Activated naive CD4-positive, alpha-beta T cell treated with anti-CD3 and anti-CD28 coated beads, Interleukin-2, amount 10 ng/mL, durations not matched to agents 5 hours and 36 hours (primary cell): ENCODE measurements at places on chromosomes 3 and 15. TPM values are rescaled to one million over a fixed set of nuclear protein-coding genes. Genes with fewer than 3 reads are reported as not detected.

CA12 gene
- not detected for total RNA-seq

AMT gene
- 5.7 TPM for total RNA-seq

PXYLP1 gene
- 13.6 TPM for total RNA-seq

RBM15B gene
- total RNA-seq: 28.3 TPM

SPINK8 gene
- not detected for total RNA-seq
